ENCODE measurements at places on chromosomes 1 and 21.

DNA sequence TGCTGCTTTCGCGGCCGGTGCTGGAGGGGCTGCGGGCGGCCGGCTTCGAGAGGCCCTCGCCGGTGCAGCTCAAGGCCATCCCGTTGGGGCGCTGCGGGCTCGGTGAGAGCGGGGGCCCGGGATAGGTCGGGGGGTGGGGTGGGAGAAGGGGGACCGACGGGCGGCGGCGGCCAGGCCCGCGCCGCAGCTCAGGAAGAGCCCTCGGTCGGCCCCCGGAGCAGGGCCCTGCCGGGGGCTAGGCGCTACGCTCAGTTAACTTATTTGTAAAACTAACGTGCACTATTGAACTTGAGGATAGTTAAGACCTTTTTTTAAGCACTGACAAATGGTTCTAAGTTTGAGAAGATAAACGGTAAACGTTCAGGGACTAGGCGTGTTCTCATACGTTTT lies 418 bp downstream of the DDX20 start:
- peak; percentile 39 for DNase-seq

- DNase-seq: no peak
These were observed 422 bp upstream of the RSBN1 start for GRCh38 chr1:113812661-113813135.

DNA sequence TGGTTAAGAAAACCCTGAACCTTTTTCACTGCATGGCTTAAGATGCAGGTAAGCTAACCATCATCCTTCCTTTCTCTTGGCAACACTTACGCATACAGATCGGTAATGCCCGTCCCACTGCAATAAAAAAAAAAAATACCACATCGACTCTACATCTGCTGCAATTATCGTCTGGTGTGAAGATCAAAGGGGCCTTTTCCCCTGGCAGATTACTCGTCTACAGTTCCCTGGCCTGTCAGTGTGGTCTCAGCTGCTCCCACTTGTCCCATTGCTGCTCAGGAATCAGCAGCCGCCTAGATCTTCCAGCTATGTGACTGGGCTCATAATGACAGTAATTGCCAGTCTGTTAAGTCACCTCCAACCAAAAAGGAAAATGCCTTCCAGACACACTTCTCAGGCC lies 133.1 kb downstream of the SETD4 start:
- DNase-seq: peak; percentile 71

- DNase-seq: no peak
These were observed 2.4 kb downstream of the AUNIP start for GRCh38 chr1:25856856-25857255.

DNA sequence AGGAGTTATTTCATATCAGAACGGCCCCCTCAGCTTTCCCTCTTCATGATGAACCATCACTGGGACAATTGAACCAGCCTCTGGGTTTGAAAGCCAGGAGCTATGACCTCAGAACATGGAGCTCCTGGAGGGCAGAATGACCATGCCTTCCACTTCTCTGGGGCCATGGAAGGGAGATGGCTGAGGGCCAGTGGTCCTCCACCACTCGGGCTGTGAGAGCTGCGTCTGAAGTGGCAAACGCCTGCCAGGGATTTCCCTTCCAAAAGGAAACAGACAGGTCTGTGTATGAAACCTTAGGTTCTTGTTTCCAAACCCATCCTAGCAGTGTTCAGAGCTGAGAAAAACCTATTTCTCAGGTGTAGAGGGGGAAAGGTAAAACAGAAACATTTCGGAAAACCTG lies 22.5 kb downstream of the PKP1 start:
- no peak for DNase-seq

- peak; percentile 59 for DNase-seq
These were observed 10.3 kb downstream of the SIM2 start for GRCh38 chr21:36709030-36709867.

GRCh38 chr1:166350490-166350889 lies 183.7 kb upstream of the FAM78B start:
- peak; percentile 87 for DNase-seq

- DNase-seq: no peak
These were observed 19.6 kb upstream of the RBM15 start for GRCh38 chr1:110319332-110320167.

DNA sequence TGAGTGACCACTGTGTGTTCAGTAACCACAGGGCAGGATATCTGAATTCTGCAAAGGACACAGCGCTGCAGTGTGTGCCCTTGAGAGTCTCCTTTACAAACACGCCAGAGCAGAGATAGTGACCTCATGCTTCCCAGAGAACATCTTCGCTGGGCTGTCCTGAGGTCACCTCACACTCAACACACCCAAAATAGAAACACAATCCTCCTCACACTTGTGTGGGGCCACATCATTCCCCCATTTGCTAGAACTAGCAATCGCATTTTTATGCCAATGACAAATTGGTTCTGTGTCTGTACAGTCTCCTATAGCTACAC lies 140.1 kb upstream of the NRIP1 start:
- DNase-seq: no peak

DNA sequence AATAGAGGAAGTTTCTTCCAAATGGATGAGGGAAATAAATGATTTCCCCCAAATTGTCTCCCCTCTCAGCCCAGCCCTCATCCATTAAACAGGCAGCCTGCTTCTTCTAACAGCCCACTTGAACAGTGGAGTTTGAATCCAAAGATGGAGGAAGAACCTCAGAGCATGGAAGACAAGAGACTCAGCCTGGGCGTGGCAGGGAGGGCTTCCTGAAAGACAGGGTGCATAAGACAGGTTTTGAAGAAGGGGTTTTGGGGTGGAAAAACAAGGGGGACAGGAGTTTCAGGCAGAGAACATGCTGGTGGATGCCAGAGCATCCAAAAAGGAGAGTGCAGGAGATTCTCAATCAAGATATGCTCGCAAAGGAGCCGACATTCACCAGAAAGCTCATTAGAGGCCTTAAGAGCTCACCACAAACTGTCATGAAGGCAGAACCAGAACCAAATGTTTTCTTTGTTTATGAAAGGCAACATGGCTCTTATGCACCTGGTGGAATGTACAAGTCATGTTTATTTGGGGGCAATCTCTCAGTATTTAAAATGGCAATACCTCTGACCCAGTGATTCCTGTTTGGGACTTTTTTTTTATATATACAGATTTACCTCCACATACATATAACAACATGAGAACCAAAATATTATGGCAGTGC lies 26.5 kb upstream of the TSPEAR start:
- peak; percentile 56 for DNase-seq

DNA sequence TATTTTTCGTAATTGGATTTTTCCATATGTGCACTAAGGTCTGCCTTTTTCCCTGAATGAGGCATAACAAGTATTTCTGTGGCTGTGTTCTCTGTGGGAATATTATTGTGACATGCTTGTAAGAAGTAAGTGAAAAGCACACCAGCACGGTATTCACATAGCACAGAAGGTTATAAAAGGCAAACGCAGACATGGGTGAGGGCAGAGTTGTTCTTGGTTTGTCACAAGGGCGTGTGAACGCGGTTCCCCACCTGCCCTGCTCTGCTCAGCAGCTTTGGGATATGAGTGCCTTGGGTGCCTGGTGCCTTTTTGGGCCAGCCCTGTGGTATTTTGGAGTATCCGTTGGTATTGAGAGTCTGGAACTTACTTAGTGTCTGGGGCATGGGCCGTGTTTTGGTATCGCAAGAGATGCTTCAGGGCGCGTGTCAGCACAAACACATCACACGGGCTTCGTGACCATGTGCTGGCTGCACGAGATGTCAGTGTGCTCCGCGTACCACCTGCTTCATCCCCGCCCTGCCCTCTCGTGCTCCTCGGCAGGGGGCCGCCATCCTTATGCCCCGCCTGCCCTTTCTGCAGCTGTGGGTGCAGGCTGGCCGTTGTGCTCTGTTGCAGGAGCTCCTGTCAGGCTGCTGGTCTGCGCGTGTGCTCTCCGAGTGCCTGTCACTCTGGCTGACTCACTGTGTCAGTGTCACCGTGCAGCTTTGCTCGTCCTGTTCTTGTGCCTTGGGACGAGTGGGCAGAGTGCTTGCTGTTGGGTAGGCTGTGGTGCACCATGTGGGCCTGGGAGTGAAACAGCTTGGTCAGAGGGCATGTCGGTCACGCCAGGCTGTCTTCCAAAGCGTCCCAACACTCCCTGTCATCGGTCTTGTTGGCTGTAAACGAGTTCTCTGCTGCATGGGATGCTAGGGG lies 15.0 kb downstream of the SKI start:
- peak; percentile 65 for DNase-seq

DNA sequence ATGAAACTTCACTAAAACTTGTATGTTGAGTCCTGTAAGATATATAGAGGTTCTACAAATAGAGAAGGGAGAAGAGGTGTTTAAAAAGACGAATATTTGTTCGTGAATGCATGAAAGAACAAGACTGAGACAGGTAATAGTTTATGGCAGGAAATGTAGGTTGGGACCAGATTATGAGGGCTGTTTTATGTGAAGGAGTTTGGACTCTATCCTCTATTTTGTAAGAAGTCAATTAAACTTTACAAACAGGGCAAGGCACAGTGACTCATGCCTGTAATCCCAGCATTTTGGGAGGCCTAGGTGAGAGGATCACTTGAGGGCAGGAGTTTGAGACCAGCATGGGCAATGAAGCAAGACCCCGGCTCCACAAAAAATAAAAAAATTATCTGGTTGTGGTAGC lies 5.7 kb downstream of the SLC35A3 start:
- DNase-seq: no peak

DNA sequence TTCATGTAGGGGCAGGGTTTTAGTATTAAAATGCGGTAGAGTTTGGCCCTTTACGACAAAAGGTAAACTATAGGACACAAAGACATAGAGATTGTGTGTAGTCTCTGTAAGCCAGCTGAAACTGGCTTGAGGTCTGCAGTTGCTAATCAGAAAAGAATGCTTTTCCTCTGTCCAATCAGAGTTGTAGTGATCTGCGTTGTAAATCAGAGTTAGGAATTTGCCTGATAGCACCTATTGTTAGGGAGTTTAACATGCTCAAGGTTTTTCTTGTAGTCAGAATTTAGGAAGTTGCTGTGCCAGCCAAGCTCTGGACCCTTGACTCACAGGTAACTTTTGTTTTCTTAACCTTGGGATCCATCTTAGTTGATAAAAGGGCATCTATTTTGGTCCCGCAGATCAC lies 61.2 kb upstream of the VTCN1 start:
- no peak for DNase-seq

GRCh38 chr21:43832648-43833047 lies 32.4 kb upstream of the AGPAT3 start:
- DNase-seq: no peak

- peak; percentile 27 for DNase-seq
These were observed 39.9 kb upstream of the BACH1 start for GRCh38 chr21:29258626-29259338.

DNA sequence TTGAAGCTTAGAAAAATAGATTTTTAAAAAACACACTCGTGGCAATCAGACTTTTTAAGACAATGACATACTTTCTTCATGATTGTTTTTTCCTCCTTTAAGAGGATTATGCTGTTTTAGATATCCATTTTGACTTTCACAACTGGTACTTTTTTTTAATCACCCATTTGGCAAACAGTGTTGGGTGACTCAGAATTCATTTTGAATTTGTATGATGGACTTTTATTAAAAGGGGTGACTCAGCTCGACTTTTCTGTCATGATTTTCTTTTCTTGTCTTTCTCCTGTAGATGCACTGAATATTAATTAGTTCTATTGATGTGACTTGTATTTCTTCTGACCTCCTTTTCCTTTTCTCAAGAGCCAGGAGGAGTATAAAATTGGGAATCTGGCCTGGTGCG lies 44.7 kb downstream of the FMN2 start:
- no peak for DNase-seq

- DNase-seq: no peak
These were observed 127.8 kb downstream of the RERE start for GRCh38 chr1:8689431-8690252.

- peak; percentile 65 for DNase-seq
These were observed 26.8 kb downstream of the SLC1A7 start for GRCh38 chr1:53115403-53116306.

- no peak for DNase-seq
These were observed 31.0 kb downstream of the IL12RB2 start for GRCh38 chr1:67338642-67339041.

- DNase-seq: no peak
These were observed 27.3 kb upstream of the SPATA6 start for GRCh38 chr1:48499211-48499735.

- DNase-seq: no peak
These were observed 68.3 kb downstream of the MPZL1 start for GRCh38 chr1:167790117-167790516.

DNA sequence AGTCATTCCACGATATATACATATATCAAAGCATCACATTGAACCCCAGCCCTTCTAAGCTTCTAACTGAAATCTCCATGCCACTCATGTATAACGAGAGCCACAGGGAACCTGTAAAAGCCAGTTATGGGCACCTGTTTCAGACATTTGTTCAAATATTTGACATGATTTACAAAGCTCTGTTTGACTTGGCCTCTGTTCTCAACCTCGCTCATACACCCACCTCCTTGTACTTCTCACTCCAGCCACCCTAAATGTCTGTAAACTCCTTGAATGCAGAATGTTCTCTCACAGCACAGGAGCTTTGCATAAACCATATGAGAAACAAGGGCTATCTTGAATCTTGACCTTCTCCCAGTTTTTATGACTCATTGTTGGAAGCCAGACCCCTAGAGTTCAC lies 36.9 kb upstream of the CD2 start:
- DNase-seq: no peak

DNA sequence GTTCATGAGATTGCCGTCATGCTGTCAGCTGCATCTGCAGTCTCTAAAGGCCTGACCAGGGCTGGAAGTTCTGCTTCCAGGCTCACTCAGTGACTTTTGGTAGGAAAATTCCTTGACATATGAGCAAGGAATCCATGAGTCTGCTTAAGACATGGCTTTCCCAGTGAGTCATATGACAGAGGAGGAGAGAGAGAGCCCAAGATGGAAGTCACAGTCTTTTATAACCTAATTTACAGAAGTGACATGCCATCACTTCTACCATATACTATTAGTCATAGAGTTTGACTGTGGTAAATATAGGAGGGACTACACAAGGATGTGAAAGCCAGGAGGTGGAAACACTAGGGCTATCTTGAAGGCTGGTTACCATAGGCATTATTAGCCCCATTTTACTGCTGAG lies 115.2 kb downstream of the ROR1 start:
- no peak for DNase-seq

DNA sequence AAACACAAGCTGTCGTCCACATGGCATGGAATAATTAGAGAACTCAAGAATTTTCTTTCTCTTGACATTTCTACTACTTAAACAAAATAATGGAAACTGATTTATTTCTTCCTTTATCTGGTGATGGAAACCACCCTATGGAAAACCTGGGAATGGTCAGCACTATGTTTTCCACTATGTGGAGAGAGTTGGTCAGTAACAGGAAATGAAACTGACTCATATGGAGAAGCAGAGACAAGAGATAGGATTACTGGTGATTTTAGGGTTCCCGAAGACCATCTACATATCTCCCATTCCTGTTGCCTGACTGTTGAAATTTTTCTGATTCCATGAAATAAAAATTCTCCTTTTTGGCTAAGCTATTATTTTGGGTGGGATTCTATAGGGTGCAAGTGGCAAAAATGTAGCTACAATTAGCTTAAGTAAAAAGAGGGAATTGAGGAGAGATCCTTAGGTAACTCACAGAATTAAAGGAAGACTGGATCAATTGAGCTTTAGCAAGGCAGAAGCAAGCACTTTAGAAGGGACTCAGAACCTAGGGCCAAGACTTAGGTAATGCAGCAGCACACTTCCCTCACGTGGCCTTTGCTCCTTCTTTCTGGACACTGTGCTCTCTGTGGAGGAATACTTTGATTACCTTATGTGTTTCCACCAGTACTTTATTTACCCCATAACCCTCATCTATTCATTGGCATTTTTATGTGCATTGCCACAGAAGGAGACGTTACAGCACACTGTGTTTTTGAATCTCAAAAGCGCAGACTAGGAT lies 89.6 kb downstream of the LEPR start:
- DNase-seq: no peak

GRCh38 chr1:192002063-192002462 lies 156.2 kb upstream of the RGS18 start:
- peak; percentile 31 for DNase-seq

GRCh38 chr1:223477456-223477855 lies 84.2 kb downstream of the CCDC185 start:
- no peak for DNase-seq

Measured in eye (tissue), 1 donor.